ENCODE measurements at places on chromosomes 7 and 10.

DNA sequence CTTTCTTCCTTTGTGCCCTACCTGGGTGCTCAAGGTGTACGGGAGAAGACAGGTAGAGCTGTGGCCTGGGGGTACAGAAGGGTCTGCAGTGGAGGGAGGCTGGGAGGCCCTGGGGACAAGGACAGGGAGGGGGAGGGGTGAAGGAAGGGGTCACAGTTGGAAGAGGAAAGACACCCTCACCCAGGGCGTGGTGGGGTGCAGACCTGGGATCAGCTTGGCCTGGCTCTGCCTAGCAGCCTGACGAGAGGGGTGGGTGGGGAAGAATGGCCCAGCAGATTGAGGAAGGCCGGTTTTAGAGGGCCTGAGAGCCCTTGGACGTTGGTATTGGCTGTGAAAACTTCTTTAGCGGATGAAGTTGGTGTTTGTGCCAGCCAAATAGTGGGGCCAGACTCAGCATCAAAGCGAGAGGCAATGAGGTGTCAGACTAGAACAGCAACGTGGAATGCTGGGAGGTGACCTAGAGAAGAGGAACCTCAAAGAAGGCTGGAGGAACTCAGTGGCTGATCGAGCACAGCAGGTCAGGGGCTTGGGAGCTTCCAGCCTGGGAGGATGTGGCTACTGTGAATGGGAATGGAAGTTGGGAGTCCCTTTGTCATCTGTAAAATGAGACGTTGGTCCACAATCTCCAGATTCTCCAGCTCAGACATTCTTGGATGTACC, 18.1 kb upstream of the TRIM8 start:
- no peak for DNase-seq

GRCh38 chr7:93551063-93551895, 23.2 kb downstream of the CALCR start:
- no peak for DNase-seq

DNA sequence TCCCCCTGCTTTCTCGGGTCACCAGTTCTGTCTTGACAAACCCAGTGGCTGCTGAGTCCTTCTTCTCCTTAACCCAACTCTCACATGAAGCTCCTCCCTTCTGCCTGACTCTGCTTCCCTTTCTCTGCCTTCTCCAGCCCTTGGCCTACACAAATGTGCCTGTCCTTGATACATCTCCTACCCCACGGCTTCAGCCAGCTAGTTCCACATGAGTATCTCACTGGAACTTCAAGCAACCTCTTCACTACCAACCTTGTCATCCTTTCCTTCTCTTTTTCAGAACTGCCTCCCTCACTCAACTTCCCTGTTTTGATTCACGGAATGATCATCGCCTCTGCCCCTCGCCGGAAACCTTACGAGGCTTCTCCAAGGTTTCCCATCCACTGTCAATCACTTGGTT, 55.9 kb downstream of the PDIA4 start:
- no peak for DNase-seq

DNA sequence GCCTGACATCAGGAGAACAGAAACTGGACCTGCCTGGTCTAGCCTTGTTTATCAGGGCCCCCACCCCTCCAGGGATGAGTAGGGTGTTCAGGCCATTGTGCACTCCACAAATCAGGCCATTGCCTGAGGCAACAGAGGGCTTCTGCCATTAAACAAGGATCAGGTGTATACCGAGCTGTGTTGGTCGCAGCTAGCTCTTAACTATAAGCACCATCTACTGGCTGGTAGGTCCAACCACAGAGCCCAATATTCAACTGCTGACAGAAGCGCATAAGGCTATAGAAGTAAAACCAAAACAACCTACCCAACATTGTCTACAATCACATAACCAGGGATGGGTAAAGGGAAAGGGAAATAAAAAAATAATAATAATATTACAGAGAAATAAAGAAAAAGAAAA, 451.7 kb upstream of the TEX47 start:
- no peak for DNase-seq

DNA sequence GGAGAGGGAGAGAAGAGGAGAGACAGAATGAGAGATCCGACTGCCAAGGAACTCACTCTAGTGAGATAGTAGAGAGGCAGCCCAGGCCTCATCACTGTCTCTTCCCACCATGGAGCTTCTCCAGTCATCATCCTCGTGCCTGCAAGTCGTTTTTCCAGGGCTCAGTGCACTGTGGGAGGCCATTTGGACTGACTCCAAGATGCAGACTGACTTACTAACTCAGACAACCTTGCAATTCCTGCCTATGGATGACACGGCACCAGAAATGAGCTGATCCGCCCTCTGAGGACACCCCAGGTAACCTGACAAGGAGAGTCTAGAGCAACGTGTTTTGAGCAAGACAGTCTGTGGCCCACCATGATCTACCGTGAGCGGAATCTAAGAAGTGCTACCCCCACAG, 154.9 kb downstream of the GLI3 start:
- no peak for DNase-seq

DNA sequence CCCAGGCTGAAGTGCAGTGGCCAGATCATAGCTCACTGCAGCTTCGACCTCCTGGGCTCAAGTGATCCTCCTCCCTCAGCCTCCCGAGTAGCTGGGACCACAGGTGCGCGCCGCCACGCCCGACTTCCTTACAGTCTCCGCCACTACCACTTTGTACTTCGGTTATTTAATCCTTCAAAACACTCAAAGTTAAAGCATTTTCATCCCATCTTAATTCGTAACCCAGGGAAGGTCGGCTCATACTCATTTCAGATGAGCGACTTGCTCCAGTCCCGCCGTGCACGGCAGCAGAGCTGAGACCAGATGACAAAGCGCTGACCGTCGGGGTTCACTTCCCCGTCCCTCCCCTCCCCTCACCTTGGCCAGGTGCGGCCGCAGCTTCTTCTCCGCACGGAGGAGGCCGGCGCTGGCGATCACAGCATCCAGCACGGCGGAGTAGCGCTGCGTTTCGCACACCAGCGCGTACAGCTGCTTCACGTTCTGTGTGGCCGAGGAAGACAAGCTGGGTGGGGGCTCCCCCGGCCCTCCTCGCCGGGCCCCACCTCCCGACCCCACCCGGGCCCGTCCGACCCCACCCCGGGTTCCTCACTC, 457 bp downstream of the NSUN5 start:
- no peak for DNase-seq

GRCh38 chr7:96188174-96188581, 133.7 kb downstream of the SLC25A13 start:
- DNase-seq: no peak

GRCh38 chr7:47342296-47343060, 239.4 kb downstream of the TNS3 start:
- no peak for DNase-seq

- DNase-seq: no peak
These were observed 548 bp upstream of the BNIP3 start for GRCh38 chr10:131982185-131982756.

- no peak for DNase-seq
These were observed 478.7 kb downstream of the INHBA start for GRCh38 chr7:41224063-41224763.

- DNase-seq: no peak
These were observed 76.7 kb upstream of the ANLN start for GRCh38 chr7:36312915-36313334.

GRCh38 chr10:106312087-106312486, 852.4 kb downstream of the SORCS1 start:
- DNase-seq: no peak

- no peak for DNase-seq
These were observed 17.5 kb downstream of the HYCC1 start for GRCh38 chr7:22996470-22996869.

DNA sequence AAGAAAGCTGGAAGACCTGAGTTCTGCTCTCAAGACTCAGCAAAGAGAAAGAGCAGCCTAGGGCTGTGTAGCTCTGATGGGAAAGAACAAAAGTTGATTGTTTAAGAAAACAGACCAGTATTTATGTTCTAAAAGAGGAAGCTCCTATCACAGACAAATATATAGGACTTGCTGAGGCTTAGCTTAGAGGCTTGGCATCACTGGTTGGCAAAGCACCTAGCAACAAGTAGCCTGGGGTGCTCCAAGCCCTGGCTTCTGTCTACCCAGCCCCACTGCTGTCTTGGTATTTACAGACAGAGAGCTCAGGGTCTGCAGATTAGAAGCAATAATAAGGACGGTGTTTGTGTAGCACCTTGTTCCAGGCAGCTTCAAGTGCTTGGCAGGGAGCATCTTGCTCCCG, 36.9 kb upstream of the CCDC3 start:
- no peak for DNase-seq

DNA sequence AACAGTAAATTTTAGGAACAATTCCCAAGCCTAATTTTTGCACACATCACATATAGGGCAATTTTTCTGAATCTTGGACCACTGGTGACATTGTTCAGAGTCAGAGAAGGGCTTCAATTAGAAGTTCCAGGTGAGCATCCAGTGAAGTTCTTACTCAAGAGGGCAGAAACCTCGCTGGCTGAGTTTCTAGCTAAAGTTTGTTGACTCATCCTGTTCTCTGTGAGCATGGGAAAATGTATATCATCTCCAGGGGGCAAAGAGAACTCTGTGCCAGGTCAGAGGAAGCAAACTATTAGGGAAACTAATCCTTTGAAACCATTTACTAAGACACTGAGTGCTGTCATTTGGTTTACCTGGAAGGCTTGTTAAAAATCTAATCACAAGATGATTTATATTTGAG, 695.6 kb upstream of the IGFBP3 start:
- no peak for DNase-seq

DNA sequence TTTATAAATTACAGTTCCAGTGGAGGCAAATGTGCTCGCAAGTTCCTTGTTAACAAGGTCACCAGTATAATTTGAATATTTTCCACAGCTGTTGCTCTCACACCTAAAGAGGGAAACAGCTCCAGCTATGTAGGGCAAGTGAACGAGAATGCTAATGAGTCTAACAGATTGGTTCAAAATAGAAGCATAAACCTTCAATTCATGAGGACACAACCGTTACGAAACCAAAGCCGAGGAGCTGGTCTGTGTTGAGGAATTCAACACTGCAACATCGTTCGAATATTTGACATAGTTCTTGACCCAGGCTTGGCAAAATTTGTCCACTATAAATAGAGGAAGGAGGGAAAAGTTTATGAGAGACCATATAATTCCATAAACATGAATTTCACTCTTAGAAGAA, 161.3 kb downstream of the KLF6 start:
- DNase-seq: no peak
